ENCODE measurements at places on chromosomes 4 and X.

DNA sequence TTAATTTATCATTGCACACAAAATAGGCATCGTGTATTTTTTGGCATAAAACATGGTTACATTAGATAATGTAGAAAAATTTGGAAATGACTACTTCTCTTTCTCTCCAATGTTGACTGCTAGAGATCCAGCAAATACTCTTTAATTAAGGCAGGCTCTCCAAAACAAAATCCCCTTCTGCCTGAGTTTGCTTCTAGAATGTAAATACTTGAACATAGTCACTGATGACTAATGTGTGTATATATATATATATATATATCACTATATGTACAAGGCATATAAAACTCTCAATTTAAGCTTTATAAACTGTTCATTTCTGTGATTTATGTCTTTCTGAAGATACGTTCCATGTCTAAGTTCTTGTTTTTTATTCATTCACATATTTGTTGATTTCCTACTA is 67.2 kb upstream of the CAMK2D start:
- DNase-seq: no peak

- no peak for DNase-seq
Observed at GRCh38 chr4:2257361-2258081, 4.4 kb downstream of the MXD4 start.

- DNase-seq: no peak
Observed at GRCh38 chr4:150952167-150952845, 62.8 kb downstream of the LRBA start.

- no peak for DNase-seq
Observed at GRCh38 chrX:65488495-65488894, 46.1 kb downstream of the LAS1L start.

- no peak for DNase-seq
Observed at GRCh38 chrX:66892004-66892403, 253.1 kb upstream of the EDA2R start.

DNA sequence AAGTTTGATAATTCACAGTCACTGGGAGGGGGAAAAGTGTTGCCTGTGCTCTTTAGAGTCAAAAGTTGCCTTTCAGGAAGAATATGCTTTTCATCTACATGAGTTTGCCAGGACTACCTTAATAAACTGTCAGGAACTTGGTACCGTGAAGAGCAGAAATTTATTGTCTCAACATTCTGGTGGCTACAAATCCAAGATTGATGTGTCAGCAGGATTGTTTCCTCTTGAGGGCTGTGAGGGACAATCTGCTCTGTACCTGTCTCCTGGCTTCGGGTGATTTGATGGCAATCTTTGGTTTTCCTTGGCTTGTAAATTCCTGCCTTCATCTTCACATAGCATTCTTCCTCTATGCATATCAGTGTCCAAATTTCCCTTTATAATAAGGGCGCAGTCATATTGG is 277.2 kb downstream of the PDGFC start:
- no peak for DNase-seq

DNA sequence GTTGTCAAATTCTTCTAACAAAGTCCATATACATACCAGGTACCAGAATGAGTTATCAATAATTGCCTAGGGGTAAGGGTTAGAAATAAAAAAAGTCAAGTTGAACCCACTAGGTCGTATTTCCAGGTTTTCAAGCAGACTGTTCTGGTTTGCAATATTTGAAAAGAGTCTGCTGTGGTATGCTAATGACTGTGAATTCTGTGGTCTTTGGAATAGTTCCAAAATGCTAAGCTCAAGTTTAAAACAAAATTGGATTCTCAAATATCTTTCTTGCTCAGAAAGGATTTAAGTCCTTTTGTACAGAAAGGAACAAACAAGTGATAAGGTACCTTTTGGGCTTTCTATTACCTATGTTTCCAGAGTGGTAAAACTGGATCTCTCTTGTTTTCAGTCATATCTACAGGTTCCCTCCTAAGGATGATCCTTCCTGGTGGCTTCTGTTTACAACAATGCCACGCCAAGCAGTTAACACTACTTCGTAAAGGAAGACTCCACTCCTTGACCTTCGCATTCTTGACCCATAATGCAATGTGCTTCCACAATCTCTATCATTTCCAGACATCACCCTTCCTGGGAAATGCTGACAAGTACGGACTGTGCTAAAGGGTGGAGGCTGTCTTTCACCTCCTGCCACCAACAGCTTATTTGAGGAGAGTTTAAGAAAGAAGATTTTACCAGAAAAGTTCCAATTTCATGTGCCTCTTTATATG is 531.7 kb upstream of the FTHL17 start:
- no peak for DNase-seq

DNA sequence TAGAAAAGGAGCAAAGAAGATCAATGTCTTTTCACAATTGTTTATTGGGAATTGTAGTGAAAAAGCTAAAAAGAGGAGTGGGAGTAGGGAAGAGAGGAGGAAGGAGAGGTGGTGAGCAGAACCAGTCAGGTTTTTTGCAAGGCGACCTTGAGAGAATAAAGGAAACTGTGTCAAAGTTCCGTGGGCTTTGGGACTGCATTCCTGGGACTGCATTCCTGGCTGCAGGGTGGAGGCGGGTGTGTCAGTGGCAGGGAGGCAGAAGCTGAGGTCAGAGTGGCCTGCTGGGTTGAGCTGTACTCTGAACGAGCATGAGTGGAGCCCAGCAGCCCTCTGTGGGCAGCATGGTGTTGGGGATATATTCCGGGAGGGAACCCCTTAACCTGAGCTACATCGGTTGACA is 66.8 kb upstream of the UCP1 start:
- no peak for DNase-seq

DNA sequence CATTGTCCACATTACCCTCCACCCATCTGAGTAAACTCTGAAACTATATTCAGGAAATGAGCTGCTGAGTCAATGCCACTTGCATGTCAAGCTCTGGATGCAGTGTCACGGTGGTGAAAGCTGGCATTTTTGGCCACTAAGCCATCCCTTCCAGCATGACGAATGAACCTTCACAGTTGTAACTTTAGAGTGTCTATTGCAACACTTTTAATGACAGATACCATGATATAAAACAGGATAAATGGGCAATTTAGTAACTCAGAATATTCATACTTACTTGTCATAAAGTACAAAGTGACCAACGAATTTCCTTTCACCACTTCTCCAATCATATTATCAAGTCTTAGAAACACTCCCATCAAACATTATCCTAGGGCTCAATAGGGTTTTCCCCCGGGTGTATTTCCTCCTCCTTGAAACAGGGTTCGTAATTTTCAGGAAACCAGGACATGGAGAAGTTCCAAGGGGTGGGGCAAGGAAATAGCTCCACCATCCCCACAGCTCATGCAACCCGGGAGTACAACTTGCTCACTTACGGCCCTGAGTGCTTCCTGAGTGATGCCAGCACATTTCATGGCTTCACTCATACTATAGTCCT is 73.1 kb downstream of the MTHFD2L start:
- no peak for DNase-seq

DNA sequence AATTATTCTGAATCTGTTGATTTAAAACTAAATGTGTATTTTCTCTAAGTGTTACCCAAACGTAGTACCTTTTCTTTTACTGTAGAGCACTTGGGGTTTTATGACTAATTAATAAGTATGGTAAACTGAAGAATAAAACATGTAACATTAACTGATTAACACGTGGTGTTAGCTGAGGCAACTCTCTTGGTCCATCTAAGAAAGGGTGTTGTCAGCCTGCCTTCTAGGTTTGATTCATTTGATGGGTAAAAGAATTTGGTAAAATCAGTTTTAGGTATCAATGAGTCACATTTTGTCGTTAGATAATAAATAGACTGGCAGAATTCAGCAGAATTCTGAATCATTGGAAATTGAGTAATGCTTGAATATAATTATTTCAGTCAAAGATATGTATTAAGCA is 99.7 kb downstream of the AFF1 start:
- no peak for DNase-seq

GRCh38 chrX:28706964-28707363 is 119.7 kb downstream of the IL1RAPL1 start:
- no peak for DNase-seq

DNA sequence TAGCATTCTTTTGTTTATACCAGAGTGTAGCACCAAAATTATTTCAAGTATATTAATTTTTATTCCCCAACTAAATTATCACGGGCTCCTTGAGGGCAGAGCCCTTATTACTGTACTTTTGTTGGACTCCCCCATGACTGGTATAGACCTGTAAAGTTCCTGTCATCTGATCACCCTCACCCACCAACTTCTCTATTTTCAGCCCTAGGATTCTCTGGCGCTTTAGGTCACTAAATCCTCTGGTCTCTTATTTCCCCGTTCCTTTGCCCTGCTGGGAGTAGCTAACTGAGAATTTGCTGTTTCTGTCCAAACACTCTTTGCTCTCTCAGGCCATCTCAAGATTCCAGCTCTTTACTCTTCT is 3.2 kb upstream of the XKRX start:
- DNase-seq: no peak

DNA sequence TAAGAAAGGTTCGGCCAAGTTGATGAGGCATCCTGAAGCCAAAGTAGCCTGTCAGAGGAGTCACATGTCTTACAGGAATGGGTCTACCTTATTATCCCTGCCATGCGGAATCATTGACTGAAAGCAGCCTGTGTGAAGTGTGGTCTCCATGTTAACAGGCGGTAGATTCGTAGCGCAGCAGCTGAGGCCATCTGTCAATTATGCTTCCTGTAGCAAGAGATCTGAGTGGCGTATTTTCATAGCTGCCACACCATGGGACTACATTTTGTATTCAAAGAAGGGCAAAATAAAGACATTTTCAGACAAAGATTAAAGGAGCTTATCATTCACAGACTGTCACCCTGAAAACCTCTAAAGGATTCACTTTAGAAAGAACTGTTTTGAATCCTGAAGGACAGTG is 11.2 kb upstream of the MED14 start:
- DNase-seq: no peak

DNA sequence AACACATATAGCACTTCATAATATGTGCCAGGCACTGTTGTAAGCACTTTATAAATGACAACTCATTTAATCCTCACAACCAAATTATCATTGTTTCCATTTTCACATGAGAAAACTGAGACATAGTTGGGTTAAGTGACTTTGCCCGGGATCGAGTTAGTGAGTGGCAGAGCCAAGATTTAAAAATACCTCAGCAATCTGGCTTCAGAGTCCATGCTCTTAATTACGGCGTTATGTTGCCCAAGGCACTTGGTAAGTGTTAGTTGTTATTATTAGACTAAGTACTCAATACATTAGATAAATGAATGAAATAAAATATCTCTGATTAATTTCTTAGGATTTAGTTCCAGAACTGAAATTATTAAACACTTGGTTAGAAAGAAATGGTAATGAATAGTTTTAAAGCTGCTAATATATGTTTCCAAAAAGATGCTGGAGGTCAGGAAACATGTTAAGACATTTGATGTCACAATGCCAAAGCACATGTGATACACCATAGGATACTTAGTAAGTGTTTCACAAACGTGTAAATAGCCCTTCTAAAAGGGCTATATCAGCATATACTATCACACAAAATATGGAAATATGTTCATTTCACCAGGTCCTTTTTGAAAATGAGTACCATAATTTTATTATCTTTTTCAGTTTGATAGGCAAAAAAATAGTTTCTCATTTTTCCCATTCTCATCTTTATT is 301.9 kb downstream of the GPAT3 start:
- no peak for DNase-seq

DNA sequence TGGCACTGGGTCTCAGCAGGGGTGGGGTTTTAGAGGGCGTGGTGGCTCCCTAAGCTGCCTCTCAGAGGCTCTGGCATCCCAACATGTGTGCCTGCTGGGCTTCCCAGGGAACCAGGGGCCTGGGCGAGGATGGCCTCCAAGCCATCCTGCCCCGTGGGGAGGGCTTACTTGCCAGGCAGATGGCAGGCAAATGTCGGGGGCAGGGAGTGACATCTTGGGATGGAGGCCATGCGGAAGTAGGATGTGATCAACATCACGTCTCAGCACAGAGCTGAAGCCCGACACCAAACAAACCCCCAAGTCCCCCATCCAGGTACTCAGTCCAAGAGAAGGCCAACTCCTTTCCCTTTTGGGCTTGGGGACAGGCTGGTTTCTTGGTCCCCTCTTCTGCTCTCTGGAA is 4.7 kb downstream of the L1CAM start:
- DNase-seq: no peak

DNA sequence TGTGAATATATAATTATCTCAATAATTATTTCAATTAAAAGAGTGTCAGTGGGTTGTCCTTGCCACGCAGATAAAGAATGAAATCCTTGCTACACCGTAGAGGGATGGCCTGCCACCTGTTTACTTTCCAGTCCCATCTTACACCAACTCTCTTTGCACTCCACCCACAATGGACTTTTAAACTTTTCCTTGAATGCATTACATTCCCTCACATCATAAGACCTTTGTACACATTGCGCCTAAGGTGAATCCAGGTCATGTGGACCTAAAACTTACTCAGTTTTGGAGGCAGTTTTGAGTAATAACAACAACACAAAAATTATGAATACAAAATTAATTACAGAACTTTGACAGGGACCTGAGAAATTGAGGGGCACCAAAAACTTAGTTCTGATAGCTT is 78.7 kb upstream of the PDE5A start:
- DNase-seq: no peak

- no peak for DNase-seq
Observed at GRCh38 chr4:16229604-16230003, 3.3 kb upstream of the TAPT1 start.

DNA sequence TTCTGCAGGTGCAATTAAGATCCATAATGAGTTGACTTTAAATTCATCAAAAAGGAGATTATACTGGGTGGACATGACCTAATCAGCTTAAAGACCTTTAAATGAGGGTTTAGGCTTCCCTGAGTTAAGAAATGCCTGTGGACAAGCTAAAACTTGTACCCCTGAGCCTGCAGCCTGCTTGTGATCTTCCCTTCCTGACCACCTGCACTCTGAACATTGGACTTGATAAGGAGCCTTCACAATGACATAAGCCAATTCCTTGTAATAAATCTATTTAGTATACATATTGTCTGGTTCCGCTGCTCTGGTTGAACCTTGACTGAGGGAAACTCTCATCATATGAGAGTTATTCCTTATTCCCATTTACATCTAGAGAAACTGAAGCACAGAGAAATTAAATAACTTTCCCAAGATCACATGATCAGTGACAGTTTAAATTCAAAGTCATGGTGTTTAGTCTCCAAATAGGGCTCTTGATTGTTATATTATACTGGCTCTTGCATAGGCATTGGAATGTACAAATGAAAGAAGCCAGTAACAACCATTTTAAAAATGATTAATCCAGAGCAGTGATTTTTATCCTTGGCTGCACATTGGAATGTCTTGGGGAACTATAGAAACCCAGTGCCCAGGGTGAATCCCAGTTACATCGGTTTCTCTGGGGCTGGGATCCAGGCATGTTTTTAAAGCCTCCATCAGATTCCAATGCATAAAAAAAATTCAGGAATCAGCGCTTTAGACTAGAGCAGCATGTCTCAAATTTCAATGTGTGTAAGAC is 136.1 kb downstream of the MSL3 start:
- DNase-seq: no peak

GRCh38 chr4:61200187-61200915 is at the start of gene ADGRL3:
Gene ADGRL3, plus strand, starts transcription at chr4:61200326.
- DNase-seq: peak; percentile 82

- no peak for DNase-seq
Observed at GRCh38 chr4:187059021-187059420, 335.4 kb upstream of the FAT1 start.

GRCh38 chrX:39905946-39906345 is 191.8 kb downstream of the BCOR start:
- no peak for DNase-seq
